GM04503 (cell line): ENCODE measurements at places on chromosomes 7 and 10.

DNA sequence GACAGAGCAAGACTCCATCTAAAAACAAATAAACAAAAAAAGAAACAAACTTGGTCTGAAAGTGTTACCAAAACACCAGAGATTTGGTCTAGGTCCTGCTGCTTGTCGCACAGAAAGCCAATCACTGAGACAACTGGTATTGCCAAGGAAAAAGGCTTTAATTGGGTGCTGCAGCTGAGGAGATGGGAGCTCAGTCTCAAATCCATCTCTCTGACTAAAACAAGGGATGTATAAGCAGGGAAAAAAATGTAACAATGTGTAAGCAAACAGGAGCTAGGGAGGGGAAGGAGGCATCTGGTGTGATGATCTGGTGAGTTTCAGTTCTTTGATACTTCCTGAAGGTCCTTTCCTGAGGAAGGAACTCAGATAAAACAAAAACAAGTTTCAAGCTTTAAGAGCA is 8.4 kb upstream of the PDIA4 start:
- DNase-seq = no peak

GRCh38 chr10:47401874-47402640 is 18.0 kb upstream of the ZNF488 start:
- DNase-seq = no peak

DNA sequence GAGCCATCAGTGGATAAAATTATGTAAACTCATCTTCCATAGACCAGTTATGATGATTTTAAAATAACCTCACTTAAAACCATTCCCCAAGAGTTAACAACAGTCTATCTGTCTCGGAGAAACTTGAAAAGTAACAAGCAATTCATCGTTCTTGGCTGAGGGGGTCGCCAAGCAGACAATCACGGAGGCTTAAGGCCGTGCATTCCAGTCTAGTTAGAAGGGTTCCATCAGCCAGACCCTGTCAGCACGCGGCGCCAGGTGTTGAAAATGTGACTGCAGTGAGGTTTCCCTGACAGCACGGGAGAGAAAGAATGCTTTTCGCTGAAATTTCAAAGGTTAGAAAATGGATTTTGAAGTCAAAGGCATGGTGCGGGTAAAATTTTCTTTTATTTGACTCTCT is 1025.0 kb upstream of the CELF2 start:
- no peak for DNase-seq

- DNase-seq = no peak
These were observed 7.8 kb upstream of the ZNF33B start for GRCh38 chr10:42646214-42646613.

- no peak for DNase-seq
These were observed 191.2 kb upstream of the MGMT start for GRCh38 chr10:129275886-129276285.

DNA sequence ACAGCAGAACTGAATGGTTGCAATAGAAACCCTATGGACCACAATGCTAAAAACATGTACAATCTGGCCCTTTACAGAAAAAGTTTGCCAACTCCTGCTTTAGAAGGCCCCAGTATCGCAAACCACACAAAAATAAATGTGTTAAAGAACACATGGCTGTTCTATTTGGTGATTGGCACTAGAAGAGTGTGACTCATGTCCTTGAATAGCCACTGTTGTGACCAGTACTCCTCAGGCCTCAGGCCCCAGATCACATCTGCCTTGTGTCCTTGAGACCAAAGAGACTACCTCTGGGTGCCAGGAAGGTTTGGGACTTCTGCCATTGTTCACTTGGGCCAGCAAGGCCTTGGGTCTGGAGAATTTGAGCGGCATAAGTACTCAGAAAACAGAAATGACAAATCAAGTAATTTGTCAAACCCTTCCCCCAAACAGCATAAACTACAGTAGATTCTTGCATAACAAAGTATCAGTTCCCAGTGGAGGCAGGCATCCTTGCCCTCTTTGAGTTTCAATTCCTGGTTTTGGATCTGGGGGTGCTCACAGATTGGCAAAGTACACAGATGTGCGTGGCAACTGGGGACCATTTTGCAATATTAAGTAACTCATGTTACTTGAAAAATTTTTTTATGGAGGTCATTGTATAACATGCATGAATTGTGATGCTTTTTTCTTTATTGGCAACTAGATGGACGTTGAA is 50.2 kb downstream of the MTURN start:
- no peak for DNase-seq

GRCh38 chr10:112269266-112269665 is 13.9 kb upstream of the TECTB start:
- DNase-seq = no peak

DNA sequence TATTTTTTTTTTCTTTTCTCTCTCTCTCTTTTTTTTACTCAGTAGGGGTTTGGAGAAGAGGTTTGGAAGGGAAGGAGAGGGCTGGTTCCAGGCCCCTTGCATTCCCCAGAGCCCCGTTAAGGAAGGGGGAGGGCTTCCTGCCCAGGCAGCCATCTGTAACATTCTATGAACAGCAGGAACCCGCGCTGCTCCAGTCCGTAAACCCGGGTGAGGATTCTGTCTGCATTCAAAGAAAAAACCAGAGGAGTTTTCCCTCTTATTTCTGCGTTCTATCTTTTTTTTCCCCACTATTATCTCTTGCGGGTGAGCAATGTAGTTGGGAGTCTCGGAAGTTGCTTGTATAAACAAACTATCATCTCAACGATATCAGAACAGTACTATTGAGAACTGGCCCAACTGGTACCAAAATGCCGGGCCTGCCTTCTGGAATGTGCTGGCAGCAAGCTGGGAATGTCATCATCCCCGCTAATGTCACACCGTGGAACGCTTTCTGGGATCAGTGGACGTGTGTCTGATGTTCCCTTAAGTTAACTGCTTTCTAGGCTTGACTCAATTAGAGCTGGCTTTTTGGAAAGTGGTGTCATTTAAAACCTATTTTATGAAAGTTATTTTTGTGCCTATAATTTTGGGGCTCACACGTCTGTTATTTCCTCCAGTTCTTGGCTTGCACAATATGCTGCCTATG is 153.1 kb upstream of the MEOX2 start:
- no peak for DNase-seq

- DNase-seq = no peak
These were observed 572 bp downstream of the AGK start for GRCh38 chr7:141551782-141552181.

DNA sequence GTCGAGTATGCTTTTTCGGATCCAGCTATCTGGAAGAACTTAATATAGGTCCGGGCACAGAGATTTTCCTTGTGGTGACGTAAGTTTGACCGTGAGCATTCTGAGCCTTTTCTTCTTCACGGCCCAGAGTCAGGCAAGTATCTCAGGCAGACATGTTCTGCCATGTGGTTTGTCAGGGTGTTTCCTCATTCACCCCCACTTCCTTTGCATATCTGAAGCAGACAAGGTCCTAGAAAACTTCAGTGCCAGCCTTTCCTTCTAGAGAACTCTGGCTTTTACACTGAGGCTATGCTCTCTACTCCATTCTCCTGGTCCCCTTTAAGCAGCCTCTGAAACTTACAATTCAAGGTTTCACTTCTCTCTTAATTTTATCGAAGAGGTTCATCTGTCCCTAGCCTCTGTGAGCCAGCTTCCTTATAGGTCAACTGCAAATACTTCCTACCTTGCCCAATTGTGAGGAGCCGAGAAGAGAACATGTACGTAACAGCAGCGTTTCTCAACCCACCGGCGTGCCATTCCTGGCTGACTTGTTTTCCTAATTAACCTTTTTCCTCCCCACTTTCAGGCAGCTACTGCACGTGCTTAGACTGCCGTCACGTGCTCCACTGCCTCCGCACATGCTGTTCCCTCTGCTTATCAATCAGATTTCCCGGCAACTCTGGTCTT is 47.3 kb downstream of the CDCA7L start:
- no peak for DNase-seq

- no peak for DNase-seq
These were observed 868.0 kb downstream of the KCNMA1 start for GRCh38 chr10:76769582-76769981.

DNA sequence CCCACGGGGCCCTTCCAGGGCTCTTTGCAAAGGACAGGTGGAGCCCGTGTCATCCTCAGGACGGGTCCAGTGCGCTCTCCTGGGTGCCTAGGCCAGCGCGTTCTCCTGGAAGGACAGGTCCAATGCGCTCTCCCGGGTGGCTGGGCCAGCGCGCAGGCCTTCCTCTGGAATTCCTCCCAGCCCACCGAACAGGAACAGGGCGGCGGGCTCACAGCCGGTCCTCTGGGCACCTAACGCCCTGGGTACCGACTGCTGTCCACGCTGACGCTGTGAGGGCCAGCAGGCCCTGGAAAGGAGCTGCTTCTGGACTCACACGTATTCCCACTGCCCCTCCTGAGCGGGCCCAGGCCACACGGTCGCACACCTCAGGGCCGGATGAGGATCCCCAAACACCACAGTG is 49.3 kb downstream of the STK32C start:
- DNase-seq = no peak

DNA sequence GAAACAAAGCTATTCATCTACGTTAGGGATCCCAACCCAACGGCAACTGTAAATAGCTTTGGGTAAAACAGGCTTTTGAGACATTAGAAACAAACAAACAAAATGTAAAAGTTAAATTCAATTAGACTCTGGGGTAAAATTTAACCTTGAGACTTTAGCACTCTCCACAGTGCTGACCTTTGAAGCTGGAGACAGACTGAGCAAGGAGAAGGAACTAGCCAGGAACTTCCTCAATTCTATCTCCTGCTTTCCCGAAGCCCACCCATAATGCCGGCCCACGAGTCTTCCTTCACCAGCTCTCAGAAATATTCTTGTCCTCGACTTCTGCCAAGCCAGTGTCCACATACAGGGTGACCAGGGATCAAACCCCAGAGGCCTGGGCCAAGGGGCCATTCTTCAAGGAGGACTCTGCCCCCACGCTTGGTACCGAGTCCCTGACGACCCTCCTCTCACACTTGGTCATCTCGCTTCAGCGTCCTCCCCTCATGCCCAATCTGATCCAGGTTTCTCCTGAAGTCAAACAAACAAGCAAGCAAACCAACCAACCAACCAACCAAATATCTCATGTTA is 114.1 kb downstream of the HIPK2 start:
- no peak for DNase-seq

- no peak for DNase-seq
These were observed 33.1 kb downstream of the GLRX3 start for GRCh38 chr10:130169136-130169859.

GRCh38 chr7:142375710-142376313 is 118.0 kb upstream of the PRSS58 start:
- DNase-seq = no peak

GRCh38 chr7:33190688-33191304 is 61.4 kb downstream of the BBS9 start:
- DNase-seq = no peak

DNA sequence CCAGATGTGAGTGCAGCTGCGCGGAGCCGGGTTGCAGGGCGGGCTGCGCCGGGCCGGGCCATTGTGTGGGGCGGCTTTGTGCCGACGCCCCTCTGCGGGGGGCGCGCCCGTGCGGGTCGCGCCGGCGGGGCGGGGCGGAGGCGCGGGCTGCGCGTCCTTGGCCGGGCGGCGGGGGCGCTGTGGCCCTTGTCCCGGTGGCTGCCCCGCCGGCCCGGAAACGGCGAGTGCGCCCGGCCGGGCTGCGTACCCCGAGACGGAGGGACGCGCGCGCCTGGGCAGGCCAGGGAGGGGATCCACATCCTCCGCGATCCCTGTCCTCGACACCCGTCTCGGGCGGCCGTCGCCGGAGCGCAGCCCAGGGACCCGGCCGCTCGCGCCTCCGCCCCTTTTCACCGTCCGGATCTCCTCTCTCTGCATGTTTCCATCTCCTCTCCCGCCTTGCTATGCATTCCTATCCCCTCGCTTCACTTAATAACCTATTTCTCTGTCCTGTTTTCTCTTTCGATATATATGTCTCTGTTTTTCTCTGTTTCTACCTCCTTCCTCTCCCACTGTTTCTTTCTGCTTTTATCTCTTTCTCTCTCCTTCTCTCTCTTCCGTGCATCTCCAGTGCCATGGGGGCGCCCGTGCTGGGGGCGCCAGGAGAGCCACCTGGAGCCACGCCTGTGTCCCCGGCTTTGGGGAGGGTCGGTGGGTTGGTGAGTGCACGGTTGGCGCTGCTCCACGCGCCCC is 765 bp downstream of the PFKFB3 start:
- DNase-seq = no peak

GRCh38 chr7:44561962-44562621 is 11.6 kb downstream of the DDX56 start:
- DNase-seq = no peak

DNA sequence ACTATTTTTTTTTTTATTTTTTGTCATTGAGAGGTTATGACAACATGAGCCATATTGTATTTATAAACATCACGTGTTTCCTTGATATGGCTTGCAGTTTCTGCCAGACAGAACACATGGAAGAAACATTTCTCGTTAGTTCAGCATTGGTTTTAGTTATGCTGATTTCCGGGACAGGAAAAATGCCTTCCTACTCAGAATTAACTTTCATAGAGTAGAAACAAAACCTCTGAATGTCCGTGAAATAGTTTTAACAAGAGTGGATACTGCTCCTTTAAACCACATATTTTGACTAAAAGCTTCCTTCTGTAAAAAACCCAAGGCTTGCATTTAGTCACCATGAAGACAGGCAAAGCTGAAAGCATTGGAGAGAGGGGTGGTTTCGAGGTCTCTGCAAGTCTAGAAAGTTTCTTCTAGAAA is 240.4 kb downstream of the KIAA1217 start:
- no peak for DNase-seq
